Calu3 (cell line): ENCODE measurements at places on chromosomes 7 and 10. TPM values are rescaled to one million over a fixed set of nuclear protein-coding genes. Genes with fewer than 3 reads are reported as not detected.

- no peak overlapping the region for H3K4me3 ChIP-seq
- H3K36me3 ChIP-seq, result peaks cover 6% of the 10 kb centered on the region
- H3K4me1 ChIP-seq, result peaks cover 23% of the 10 kb centered on the region
- DNase-seq, result no peak
- H3K27ac ChIP-seq, result no peak overlapping the region
- no peaks in the 10 kb centered on the region for H3K27me3 ChIP-seq
Measured at GRCh38 chr10:131658476-131659110, 242.2 kb upstream of the PPP2R2D start.

DNA sequence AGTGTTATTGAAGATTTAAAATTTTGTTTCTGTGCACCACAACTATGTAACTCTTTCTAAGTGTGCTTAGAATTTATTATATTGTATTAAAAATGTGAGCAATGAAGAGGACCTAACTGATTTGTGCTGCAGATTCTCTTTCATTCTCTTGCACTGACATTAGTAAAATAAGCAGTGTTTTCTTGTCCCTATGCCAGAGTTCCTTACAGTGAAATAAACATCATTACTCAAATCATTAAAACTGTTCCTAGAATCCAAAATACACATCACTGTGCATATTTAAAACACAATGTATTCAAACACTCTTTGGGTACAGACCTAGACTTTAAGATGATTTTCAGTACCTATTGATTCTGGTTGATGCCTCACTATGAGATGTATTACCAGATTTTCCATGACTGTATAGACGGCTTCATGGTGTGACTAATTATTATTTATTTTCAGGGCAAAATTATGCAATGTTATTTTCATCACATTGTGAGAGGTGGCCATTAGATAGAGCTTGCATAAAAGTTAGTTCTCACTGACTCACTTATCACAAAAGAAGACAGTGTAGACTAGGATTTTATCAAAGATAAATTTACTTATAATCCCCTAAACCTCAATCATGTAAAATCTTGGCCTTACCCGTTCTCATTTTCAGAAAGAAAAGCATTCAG lies 93.4 kb downstream of the PTPRZ1 start:
- no peak for DNase-seq
- H3K27ac ChIP-seq, result no peak overlapping the region
- H3K4me3 ChIP-seq, result no peak overlapping the region
- no peaks in the 10 kb centered on the region for H3K4me1 ChIP-seq

GRCh38 chr7:129010075-129010474 lies 44.8 kb downstream of the TNPO3 start:
- no peaks in the 10 kb centered on the region for H3K4me1 ChIP-seq
- DNase-seq, result no peak
- no peak overlapping the region for H3K27ac ChIP-seq
- no peak overlapping the region for H3K4me3 ChIP-seq
- H3K36me3 ChIP-seq, result peaks cover 13% of the 10 kb centered on the region
- no peaks in the 10 kb centered on the region for H3K27me3 ChIP-seq

GRCh38 chr7:88057655-88058054 lies 123.6 kb downstream of the ADAM22 start:
- no peak overlapping the region for H3K27ac ChIP-seq
- H3K27me3 ChIP-seq, result no peaks in the 10 kb centered on the region
- no peaks in the 10 kb centered on the region for H3K4me1 ChIP-seq
- no peak overlapping the region for H3K4me3 ChIP-seq

DNA sequence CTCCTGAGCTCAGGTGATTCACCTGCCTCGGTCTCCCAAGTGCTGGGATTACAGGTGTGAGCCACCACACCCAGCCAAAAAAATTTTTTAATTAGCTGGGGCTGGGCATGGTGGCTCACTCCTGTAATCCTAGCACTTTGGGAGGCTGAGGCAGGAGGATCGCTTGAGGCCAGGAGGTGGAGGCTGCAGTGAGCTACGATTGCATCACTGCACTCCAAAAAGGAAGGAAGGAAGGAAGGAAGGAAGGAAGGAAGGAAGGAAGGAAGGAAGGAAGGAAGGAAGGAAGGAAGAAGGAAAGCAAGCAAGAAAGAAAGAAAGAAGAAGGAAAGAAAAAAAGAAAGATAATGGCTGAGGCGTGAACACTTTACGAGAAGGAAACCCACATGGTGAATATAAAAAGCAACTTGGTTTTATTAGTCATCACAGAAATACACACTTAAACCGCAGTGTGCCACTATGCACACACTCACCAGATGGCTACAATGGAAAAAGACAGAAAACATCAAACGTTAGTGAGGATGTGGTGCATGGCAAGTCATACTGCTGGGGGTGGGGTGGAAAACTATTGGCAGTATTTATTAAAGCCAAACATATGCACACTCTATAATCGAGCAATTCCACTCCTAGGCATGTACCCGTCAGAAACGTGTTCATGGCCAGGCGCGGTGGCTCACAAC lies 4.4 kb upstream of the CCL26 start:
- DNase-seq, result peak; percentile 1
- peaks cover 27% of the 10 kb centered on the region for H3K27me3 ChIP-seq
- H3K27ac ChIP-seq, result no peak overlapping the region
- no peak overlapping the region for H3K4me3 ChIP-seq
- peaks cover 11% of the 10 kb centered on the region for H3K4me1 ChIP-seq

GRCh38 chr10:72337039-72337629 lies 17.6 kb downstream of the DNAJB12 start:
- H3K36me3 ChIP-seq, result peaks cover 87% of the 10 kb centered on the region
- H3K27me3 ChIP-seq, result no peaks in the 10 kb centered on the region
- no peak overlapping the region for H3K4me3 ChIP-seq
- peak; percentile 92 for DNase-seq

Gene ELN
- 0.39 and 0.42 TPM in 2 replicates for total RNA-seq

Gene VKORC1L1
- 22.9 and 25.3 TPM in 2 replicates for total RNA-seq

Gene ZNF679
- not detected in 2 replicates for total RNA-seq

Gene FAM25G
- not detected in 2 replicates for total RNA-seq
